ENCODE measurements at places on chromosomes 5 and 9.
A peak's percentile ranks its signal among the peaks of the same experiment; 100 is the strongest.

- no peak for DNase-seq
Measured at GRCh38 chr9:112582371-112583262, 96.0 kb downstream of the KIAA1958 start.

GRCh38 chr5:100828071-100828897 is 74.8 kb downstream of the ST8SIA4 start:
- DNase-seq = no peak

DNA sequence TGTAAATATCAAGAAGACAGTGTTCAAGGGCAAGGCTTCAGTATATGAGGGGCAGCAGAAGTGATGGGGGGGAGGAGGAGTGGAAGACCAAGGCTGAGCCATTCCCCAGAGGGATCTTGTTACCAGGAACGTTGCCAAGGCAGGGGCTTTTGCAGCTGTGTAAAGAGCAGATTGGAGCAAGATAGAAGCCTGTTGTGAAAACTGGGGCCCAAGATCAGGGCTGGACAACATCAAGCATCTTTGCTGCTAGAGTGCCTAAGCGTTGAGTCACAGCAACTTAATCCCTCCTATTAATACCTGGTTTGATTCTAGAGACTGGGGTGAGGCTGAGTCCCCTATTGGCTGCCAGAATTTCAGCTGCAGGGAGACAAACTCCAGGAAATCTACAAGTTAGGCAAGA is 18.4 kb upstream of the ERCC6L2 start:
- peak; percentile 54 for DNase-seq

DNA sequence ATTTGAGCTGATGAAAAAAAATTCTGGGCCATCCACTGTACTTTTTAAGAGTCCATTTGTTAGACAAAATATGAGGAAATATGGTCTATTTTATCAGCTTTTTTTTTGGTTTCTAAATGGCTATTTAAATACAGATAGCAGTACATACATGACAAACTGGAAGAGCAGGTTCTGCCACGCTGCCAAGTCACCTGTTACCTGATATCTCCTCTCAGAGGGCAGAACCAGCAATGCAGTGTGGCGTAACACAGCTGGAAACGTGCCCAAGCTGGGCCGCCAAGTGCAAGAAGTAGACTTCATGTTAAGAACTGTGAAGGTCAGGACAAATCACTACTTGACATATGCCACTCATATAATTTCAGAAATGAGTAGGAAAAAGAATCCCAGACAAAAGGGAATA is 8.1 kb downstream of the MCIDAS start:
- DNase-seq = no peak

- no peak for DNase-seq
Measured at GRCh38 chr5:76974785-76975184, 21.9 kb downstream of the CRHBP start.

DNA sequence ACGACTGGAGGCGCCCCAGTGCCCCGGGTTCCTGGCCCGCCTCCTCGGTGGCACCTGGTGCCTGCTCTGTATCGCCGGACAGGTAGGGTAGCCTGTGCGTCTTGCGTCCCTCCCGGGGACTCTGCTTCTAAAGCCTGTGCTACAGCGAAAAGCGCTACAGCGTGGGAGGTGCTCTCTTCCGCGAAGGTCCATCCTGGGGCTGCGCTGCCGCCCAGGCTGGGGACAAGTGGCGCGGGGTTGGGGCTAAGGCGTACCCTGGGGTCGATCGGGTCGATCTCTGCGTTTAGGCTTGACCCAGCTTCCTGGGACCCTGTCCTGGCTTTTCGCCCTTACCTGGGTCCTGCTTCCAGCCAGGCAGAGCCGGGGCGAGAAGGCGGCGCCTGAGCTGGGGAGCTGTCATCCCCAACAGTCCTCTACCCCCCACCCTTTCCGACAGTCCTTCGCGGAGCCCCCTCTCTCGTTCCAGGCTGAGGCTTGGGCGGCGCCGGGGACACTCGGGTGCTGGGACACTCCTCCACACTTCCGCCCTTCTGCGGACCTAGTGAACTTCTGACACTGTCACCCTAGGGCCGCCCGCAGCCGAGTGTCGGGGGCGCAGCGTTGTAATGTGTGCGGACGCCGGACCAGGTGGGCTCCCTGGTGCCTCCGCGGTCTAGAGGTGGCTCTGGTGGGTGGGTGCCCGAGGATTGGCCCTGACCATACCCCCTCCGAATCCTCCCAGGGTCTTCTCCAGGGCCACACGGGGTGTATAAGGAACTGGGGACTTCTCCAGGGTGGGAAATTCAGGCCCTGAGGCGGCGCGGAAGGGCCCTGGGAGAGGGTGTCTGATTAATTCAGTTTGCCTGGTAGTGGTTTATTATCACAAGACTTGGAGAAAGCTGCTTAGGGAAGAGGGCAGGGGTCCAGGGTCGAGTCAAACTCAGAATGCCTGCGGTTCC is 328.2 kb downstream of the SH3GL2 start:
- DNase-seq = no peak

DNA sequence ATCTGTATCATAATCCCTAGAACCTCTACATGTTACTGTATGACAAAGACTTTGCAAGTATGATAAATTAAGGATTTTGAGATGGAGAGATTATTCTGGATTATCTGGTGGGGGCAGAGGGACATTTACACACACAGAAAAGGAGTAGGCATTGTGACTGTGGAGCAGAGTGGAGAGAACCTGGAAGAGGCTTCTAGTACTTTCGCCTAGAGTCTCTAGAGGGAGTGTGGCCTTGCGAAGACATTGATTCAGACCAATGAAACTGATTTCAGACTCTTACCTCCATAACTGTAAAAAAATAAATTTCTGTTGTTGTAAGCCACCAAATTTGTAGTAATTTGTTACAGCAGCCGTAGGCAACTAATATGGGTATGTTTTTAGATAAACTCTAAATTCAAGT is 45.9 kb downstream of the CSNK1G3 start:
- DNase-seq = no peak

DNA sequence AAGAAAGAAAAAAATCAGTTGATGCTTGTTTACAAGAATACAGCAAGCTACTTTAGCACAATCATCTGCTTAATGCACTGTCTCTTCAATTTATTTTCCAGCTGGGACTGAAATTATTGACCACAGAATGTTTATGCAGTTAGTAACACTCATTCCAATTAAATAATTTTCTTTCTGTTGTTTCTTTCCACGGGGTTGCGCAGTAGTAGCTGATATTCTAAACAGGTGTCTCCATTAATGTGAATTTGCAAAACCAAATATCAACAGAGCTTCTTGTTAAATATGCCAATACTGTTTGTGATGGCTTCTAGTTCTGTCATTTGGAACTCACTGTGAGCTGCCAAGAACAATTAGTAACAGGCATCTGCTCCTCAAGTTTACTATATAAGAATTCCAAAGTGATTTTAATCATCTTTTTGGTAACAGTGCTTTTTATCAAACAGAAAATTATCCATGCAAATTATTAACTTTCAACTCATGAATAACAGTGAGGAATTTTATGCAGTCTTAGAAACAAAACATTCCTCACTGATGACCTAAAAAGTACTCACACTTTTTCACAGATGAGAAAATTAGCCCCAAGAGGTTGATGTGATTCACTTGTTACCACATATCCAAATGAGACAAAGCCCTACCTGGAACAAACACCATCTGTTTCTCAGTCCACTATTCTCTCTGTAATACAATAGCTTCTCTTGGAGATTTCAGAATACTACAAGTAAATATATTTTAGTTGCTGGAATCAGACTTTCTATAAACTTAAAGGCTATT is 567.6 kb upstream of the RGMB start:
- peak; percentile 34 for DNase-seq

- DNase-seq = no peak
Measured at GRCh38 chr5:162474239-162474638, 406.7 kb downstream of the GABRG2 start.

DNA sequence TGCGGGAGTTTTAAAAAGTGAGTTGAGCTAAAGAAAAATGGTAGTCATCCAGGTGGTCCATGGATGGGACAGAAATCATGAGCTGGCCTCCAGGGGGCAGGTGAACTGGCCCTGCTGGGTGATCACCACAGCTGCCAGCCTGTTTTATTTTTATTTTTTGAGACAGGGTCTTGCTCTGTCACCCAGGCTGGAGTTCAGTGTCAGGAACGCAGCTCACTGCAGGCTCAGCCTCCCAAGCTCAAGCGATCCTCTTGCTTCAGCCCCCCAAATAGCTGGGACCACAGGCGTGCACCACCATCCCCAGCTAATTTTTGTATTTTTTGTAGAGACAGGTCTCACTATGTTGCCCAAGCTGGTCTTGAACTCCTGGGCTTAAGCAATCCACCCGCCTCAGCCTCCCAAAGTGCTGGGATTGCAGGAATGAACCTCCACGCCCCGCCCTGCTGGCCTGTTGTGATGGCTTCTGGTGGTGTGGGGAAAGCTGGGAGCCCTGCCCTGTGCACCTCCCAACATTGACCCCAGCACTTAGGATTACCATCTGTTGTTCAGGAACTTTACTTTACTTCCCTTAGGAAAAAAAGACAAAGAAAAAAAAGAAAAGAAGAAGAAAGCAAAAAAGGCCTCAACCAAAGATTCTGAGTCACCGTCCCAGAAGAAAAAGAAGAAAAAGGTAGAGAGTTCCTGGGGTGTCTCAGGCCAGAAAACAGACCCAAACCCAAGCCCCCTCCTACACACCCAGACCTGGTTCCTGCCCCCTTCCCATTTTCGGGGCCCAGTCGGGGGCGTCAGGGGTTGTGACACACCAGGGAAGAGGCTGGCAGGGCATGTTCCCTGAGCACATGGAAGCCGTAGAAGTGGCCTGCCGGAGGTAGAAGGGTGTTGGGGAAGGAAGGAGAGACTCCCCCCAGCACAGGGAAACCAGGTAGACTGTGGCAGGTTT is 14.7 kb downstream of the CD74 start:
- no peak for DNase-seq

DNA sequence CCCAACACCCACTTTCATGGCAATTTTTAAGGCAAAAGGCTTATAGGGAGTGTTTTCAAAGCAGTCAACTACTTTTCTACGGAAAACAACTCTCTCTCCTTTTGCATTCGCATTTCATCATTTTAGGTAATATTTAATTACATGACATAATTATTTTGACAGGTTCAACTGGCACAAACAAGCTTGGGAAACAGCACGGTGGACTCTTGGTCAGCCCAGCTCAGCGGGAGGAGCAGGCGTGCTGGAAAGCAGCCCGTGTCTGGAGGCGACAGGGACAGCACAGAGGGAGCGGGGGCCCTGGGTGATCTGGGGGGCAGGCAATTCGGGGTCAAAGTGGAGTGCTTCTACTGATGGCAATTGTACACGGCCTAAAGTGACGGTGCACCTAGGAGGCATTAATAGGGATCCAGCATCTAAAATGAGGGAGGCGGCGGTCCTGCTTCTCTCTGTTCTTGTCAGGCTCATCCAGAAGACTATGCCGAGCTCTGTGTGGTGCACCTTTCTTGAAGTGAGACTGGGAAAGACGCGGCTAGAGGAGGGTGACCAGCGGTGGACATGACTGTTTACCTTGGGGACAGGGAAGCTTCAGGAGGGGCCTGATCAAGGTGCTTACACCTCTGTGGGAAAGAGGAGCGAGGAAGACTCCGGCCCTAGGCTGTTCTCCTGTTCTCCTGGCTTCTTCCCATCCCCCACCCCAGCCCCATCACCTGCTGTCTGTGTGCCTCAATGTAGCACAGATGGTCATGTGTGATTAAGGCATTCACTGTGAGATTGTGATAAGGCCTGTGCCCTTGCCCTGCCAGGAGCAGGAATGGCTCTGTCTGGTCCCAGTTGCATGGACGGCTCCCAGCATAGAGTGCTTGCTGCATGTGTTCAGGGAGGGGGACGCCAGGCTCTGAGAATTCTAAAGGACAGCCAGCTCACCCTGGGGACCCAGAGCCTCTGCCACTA is 3.4 kb downstream of the MYMK start:
- DNase-seq = no peak

DNA sequence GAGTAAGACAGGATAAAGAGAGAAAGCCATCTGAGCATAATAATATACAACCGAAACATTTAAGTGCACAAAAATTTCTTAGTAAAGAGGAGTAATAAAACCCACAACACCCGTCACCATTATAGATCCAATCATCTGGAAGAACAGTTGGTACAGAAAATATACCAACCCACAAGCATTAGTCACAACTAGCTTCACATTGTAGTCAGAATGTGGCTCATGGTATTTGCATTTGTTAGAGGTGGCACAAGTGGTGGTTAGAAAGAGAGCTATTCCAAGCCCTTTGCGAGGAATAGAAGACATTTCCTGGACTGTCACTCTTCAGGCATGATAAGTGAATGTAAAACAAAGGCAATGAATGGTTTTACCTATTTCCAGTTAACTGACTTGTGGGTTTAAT is 677.5 kb upstream of the ST8SIA4 start:
- DNase-seq = no peak

GRCh38 chr5:20020247-20020646 is 32.2 kb upstream of the CDH18 start:
- DNase-seq = no peak

DNA sequence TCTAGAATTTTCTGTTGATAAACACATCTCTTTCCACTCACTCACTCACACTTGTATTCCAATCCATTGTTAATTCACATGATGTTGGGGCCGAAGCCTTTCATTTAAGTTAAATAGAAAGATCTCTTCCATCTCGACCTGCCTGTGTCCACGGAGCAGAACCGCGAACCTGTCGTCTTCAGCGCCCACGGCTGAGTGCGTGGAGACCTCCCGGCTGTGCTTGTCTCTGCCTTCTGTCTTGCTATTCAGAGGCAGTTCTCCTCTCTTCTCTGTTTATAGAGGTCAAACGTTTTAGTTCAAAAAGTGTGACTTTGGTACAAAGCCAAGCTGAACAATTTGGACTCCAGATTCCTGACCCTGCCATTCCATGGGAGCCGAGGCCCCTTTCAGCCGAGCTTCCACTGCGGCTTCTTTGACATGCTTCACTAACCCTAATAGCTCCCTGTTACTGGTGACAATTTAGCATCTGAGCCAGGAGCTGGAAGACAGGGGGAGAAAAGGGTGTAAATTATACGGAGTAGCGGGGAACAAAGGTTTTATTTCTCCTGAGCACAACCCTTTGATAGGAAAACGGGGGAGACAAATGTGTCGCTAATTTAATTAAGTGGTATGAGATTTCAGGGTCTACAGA is 314.4 kb upstream of the IRX4 start:
- DNase-seq = no peak

GRCh38 chr9:90964101-90965020 is 162.7 kb downstream of the SYK start:
- no peak for DNase-seq

GRCh38 chr9:88831713-88832407 is 159.4 kb upstream of the S1PR3 start:
- DNase-seq = no peak

GRCh38 chr5:129440424-129440823 is 19.7 kb upstream of the ADAMTS19 start:
- DNase-seq = no peak

DNA sequence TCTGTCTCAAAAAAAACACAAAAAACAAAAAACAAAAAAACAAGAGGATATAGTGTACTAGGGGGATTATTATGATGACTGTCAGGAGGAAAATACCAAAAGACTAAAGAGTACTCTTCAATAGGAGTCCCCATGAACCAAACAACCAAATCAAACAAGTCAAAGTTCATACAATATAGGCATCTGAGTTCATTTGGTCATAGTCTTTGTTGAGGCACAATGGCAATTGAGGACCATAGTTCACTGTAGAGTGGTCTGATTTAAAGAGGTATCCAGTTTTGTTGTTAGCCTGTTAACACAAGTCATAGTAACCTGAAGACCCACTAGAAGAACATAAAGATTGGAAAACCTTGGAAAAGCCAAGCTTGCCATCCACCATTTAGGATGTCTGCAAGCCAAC is 11.3 kb upstream of the UBTD2 start:
- no peak for DNase-seq

- DNase-seq = no peak
Measured at GRCh38 chr5:60338846-60339245, 361.1 kb downstream of the DEPDC1B start.

GRCh38 chr9:112699230-112699629 is 18.7 kb downstream of the INIP start:
- DNase-seq = no peak

GRCh38 chr9:80437091-80437640 is 865.4 kb downstream of the TLE4 start:
- no peak for DNase-seq
